ENCODE measurements at places on chromosomes 5 and 9.

- peak; percentile 60 for DNase-seq
Measured at GRCh38 chr5:68252673-68253623, 37.4 kb downstream of the PIK3R1 start.

DNA sequence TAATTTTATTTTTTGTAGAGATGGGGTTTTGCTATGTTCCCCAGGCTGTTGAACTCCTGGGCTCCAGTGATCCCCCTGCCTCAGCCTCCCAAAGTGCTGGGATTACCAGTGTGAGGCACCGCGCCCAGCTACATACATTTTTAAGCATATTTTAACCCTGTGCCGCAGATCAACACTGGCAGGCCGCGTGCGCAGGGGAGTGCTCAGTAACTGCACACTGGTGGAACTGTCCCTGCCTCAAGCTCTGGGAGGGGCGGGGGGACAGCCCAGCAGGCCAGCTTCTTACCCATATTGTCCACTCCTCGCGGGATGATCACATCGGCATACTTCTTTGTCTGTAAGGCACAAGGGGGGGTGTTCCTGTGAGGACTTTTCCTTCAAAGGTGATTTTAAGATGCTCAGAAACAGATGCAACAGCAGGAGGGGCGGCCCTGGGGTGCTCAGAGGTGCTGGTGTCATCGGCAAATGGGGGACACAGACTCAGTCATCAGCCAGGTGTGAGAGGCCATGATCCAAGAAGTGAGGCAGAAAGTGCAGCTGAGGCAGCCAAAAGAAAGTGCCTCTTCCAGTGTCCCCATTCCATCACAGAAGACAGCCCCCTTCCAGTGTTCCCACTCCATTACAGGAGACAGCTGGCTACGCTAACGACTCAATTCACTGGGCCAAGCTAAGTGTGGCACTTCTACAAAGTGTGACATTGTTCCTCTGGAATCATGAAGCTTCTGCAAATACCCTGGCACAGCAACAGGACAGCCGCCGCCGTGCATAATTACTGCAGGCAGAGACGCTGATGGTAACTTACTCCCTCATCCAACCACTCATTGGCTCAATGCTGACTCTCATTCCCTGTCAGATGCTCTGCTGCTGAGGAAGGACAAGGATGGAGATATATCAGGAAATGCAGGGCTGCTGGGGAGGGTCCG is 5.2 kb downstream of the UCK1 start:
- no peak for DNase-seq

DNA sequence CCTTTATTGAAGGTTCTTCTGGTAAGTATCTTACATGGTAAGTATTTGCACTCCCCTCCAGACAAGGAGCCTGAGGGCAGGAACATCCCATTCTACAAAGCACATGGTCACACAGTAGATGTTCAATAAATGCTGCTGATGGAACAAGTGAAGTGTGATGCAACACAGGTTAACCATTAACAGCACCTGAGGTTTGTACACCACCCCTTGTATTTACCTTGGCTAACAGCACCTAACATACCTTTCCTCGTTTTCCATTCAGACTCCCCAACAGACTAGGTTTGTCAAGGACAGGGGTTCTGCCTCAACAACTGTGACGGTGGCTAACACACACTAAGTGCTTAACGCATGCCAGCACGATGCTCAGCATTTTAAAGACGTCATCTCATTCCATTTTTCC is 213.6 kb downstream of the MAPKAP1 start:
- DNase-seq: no peak

- DNase-seq: no peak
Measured at GRCh38 chr9:14517154-14517906, 175.9 kb downstream of the ZDHHC21 start.

GRCh38 chr9:842635-843426 is 1.3 kb downstream of the DMRT1 start:
- DNase-seq: no peak

GRCh38 chr5:41636605-41637004 is 126.2 kb upstream of the PLCXD3 start:
- peak; percentile 5 for DNase-seq

- no peak for DNase-seq
Measured at GRCh38 chr9:1956958-1957357, 58.2 kb upstream of the SMARCA2 start.

GRCh38 chr9:2662496-2662895 is 40.9 kb downstream of the VLDLR start:
- no peak for DNase-seq

- no peak for DNase-seq
Measured at GRCh38 chr9:124778575-124779367, 1.8 kb downstream of the OLFML2A start.

GRCh38 chr5:173751266-173751600 is 134.8 kb upstream of the BOD1 start:
- no peak for DNase-seq

GRCh38 chr5:135050244-135050767 is 16.3 kb upstream of the PITX1 start:
- DNase-seq: no peak

Measured in activated CD4-positive, alpha-beta T cell treated with anti-CD3 and anti-CD28 coated beads, Interleukin-10, Interleukin-2, amounts not matched to agents 100 ng/mL and 50 ng/mL, durations not matched to agents 16 hours and 8 hours (primary cell).